ENCODE measurements at places on chromosomes 2 and 18. TPM values are rescaled to one million over a fixed set of nuclear protein-coding genes. Genes with fewer than 3 reads are reported as not detected.

IL1RN gene
- 0.36 TPM for polyA plus RNA-seq

DSC3 gene
- polyA plus RNA-seq = 0.01 TPM

RAB12 gene
- polyA plus RNA-seq = 28.1 TPM

LIMS3 gene
- polyA plus RNA-seq = 0.71 TPM

UGT1A10 gene
- not detected for polyA plus RNA-seq

SH2D6 gene
- polyA plus RNA-seq = 0.16 TPM

TEKT4 gene
- polyA plus RNA-seq = not detected

NLRC4 gene
- polyA plus RNA-seq = not detected

- DNase-seq = no peak
These were observed 277.4 kb downstream of the NRXN1 start for GRCh38 chr2:50754514-50754913.

DNA sequence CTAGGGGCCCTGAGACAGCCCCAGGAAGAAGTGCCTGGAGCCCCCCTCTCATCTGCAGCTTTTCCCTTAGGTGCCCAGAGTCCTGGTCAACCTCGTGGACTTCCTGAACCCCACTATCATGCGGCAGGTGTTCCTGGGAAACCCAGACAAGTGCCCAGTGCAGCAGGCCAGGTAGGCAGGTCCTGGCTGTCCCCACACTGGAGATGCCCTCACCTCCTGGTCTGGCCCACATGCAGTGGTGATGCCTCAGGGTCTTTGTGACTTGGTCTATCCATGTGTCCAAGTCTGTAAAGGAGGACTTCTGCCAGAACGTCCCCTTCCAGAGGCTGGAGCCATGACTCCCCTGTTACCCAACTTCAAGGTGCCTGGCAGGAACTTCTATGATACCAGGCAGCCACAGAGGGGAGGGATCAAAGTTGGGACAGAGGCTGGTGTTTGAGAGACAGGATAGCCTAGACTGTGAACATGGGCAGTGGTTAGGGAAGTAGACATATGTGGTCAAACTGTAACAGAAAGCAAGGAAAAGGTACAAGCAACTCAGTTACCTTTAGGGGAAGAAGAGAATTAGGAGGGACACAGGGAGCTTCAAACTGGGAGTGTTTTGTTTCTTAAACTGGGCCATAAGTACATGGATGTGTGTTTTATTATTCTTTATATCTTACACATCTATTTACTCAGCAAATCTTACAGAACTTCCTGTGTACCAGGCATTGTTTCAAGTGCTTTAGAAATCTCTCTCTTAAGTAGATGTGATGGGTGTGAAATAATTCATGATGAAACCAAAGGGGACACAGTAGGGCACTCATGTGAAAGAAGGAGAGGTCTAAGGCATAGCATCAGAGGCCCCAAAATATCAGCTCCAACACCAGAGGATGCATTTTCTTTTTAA is 107.1 kb downstream of the PLB1 start:
- no peak for DNase-seq

- peak; percentile 49 for DNase-seq
These were observed 214.2 kb downstream of the PTGR3 start for GRCh38 chr18:74994502-74995418.

- no peak for DNase-seq
These were observed 259.1 kb upstream of the MYT1L start for GRCh38 chr2:2590141-2590540.

DNA sequence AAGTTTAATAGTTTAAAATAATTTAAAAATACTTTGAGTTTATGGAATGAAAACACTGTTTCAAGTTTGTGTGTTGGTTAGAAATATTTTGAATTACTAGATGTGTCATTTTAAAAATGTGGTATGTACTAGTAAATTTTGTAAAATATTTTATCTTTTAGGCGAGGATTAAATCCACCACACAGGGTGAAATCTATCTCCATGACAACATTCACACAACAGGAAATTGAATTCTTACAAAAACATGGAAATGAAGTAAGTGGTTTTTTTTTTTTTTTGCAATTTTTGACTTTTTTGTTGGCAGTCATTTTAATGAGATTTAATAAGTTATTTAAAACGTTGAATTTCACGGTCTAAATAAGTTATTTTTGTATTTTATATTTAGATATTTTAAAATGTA is 19.4 kb downstream of the AGFG1 start:
- no peak for DNase-seq

GRCh38 chr18:45764000-45764686 is 40.2 kb downstream of the SLC14A1 start:
- no peak for DNase-seq

DNA sequence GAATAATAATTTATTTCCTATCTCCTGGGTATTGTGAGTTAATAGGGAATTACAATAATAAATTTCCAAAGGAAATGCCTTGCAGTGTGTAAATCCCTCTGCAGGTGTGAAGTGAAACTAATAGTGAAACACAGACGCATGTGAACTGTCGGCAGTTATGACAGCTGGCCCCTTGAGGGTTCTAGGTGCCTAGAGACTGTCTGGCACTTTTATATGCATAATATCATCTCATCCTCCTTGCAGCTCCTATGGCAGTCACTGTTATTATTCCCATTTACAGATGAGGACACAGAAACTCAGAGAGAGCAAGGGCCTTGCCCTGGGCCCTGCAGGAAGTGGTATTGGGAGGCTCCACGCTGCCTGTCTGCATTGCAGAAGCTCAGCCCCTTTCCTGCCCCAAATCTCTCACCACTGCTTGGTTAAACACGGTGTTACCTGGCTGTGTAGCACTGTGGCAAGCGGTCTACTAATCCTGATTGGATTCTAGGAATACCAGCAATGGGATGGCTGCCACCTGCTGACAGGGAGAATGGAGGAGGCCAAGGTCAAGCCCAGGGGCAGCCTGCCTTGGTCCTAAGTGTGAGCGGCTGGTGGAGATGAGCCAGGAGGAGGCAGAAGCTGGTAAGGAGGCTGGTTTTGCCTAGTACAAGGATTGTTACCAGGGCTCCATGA is 32.8 kb upstream of the ACKR3 start:
- no peak for DNase-seq

DNA sequence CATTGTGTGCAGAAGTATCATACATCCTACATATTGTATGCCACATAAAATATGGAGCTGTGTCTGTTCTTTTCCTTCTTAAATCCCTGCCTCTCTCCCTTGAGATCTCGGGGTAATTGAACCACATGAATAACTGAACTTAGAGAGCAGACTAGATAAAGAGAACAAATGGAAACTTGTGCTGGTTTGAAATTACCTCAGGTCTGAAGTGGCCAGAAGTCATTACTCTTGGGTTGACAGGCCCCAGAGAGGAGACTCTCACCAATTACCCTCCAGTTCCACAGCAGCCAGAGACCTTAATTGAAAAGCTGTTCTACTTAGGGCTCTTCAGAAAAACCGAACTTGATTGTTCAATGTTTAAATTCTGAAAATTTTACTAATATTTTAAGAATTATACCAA is 5.0 kb upstream of the ADAM17 start:
- no peak for DNase-seq

DNA sequence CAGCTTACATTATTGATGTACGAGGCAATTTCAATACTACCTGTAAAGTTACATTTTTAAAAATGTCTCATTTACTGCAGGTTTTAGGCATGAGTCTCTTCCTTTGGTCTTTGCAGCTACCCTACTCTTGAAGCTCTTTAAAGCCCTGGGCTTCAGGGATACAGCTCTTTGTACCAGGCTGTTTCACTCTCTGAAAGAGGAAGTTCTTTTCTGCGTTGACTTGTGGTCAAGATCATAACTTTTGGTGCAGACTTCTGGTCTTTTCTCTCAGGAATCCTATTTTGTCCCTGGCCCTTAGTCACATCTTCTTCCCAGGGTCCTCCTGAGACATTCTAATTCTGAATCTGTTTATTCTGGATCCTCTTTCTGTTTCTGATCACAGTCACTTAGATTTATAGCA is 16.6 kb upstream of the HRH4 start:
- DNase-seq = no peak

- DNase-seq = no peak
These were observed 9.2 kb downstream of the HTR2B start for GRCh38 chr2:231115651-231116050.

DNA sequence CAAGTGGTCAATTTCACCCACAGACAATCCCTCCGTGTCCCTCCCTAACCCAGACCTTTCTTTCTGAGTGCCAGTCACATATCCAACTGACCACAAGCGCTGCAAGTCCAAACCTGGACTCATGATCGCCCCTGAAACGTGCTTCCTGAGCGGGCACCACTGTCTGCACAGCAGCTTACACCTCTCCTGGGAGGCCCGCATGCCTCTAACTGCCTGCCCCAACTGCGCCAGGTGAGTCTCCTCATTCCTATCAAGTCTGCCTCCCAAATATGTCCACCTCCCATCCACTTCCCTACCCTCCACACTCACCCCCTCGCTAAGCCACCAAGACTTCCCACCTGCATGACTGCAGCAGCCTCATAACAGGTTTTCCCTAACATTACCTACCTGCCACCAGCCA is 33.4 kb downstream of the COL4A4 start:
- DNase-seq = no peak

GRCh38 chr18:9433671-9434121 is 41.6 kb upstream of the RALBP1 start:
- DNase-seq = no peak

GRCh38 chr18:26546875-26547645 is 1.3 kb downstream of the KCTD1 start:
- DNase-seq = no peak

GRCh38 chr2:29477186-29477585 is 362.0 kb downstream of the CLIP4 start:
- no peak for DNase-seq

DNA sequence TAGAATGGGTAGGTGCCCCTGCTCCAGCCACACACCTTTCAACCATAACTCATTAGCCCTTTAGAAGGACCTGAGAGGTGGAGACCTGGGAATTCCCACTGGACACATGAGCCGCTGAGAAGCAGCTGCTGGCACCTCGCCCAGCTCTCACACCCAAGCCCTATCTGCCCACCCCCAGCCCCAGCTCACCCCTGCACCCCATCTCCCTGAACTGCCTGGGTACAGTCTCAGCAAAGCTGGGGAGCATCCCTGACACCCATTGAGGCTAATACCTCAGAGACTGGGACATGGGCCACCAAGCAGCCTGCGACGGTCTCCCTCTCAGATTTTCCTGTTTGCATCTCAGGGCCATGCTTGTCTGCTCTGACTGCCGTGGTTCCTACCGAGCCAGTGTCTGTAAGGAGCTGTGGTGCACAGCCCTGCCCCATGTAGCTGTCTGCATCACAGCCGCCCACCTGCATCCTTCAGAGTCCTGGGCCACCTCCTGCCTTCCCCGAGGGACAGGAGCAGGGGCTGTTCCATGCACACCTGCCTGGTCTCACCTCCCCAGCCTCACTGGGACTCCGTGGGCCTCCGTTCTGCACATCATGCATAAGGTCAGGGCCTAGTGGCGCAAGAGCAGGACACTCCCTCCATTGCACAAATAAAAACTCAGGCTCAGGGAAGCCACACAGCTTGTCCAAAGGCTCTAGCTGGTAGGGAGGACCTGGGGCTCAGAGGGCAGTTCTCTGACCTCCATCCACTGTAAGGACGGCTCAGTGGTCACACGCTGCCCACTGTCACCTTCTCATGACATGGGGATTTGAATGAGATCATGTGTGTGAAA is 90.0 kb downstream of the SEPTIN10 start:
- no peak for DNase-seq

GRCh38 chr2:168024459-168024858 is 222.9 kb downstream of the STK39 start:
- DNase-seq = no peak

DNA sequence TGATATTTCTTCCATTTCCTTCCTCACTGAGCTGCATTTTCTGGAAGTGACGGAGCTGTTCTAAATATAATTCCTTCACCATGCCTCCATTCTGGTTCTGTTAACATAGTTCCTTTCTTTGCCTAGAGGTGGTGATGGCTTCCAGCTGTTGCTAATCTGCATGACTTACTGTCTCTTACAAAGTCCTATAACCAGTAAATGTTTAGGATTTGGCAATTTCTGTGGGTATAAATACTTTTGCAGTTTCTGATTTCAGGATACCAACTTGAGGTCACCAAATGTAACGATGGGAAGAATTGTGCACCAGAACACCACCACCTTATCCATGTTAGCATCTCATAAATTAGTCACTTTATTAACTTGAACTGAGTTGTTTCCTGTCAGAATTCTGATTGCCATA is 101.7 kb upstream of the FN1 start:
- DNase-seq = peak; percentile 95

DNA sequence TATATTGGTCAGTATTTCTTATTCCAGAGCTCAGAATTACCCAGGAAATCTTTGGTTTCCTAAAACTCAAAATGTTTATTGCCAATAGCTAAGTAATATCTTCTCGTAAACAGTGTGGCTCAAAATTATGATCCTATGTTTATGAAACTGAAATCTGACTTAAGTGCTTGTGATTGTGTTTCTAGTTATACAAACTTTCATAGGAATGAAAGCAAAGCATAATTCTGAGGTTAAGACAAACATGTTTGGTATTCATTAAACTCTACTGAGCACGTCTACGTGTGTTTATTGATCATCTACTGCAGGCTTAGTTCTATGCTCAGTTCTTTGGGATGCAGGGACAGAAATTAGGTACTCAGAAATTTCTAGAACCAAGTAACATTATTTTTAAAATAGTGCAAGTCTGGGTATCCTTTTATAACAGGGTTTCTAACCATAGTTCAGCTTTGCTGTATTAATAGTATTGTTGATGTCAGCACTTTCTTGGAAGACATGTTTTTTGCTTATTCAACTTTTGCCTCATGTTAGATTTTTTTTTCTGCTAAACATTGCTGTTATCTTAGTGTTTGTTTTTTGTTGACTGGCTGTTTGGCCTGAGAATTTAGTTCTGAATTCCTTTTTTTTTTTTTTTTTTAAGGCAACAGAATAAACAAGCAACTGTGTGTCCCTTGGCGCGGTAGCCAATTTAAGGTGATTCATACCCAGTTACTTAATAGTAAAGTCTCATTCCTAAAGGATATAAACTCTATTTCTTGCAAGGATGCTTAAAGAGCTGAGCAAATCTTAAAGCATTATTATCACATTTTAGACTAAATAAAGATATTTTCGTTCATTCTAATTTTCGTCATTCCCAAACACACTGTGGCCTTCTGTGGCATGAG is 31.3 kb downstream of the PTPRM start:
- DNase-seq = peak; percentile 69

DNA sequence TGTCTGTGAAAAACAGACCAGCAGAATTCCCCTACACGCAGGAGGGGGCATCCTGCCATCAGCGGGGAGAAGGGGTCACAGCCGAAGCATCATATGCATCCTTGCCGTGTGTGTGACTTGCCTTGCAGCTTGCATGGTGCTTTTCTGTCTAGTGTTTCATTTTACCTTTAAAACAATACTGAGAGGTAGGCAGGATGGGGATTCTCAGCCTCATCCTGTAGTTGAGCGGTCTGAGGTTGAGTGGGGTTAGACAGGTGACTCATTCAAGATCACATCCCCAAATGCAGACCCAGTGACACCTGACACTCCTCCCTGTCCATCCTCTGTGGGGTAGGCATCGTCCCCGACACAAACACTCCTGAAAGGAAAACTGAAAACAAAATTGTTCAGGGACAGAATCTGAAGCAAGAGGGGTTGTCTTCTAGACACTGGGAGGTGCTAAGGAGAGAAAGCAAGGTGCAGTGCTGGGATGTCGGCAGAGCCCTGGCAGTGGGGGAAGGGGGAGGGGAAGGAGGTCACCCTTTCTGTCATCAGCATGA is 7.9 kb downstream of the ARL4C start:
- no peak for DNase-seq

Data from fibroblast of lung (primary cell).